ENCODE measurements at places on chromosomes 5 and 9.

- no peak for DNase-seq
Measured at GRCh38 chr9:114206221-114206789, 51.0 kb downstream of the COL27A1 start.

DNA sequence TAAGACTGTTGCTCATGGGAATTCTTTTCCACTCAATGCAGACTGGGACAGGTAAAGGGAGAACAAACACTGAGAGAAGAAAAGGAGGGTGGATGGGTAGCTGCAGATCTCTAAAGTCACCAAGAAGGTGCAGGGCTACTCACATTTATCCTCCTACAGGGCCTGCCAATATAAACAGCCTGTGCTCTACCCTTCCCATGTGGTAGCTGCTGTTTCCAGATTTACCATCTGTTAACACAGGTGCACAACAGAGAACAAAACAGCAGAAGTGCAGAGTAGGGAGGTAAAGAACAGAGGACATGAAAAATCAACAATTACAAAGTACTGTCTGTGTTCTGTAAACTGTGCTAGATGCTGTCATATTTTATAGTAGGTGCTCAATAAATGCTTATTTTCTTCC, 26.0 kb downstream of the JAKMIP2 start:
- DNase-seq, result no peak

DNA sequence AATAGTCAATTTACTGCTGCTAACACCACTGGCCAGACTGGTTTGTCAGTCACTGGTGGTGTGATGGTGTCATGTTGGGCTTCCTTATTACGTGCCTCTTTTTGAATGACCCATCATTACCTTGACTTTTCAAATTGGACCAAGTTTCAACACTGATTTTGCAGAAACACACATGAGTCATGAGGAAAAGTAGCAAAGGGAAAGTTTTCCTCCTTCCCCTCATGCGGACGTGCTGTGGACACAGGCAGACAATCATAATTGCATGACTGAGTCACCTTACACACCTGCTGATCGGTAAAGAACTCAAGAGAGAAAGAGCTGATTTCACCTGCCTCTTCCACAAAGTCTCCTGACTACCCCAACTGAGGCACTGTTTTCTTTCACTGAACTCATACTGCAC, 324.5 kb downstream of the ARRDC3 start:
- DNase-seq, result peak; percentile 38

DNA sequence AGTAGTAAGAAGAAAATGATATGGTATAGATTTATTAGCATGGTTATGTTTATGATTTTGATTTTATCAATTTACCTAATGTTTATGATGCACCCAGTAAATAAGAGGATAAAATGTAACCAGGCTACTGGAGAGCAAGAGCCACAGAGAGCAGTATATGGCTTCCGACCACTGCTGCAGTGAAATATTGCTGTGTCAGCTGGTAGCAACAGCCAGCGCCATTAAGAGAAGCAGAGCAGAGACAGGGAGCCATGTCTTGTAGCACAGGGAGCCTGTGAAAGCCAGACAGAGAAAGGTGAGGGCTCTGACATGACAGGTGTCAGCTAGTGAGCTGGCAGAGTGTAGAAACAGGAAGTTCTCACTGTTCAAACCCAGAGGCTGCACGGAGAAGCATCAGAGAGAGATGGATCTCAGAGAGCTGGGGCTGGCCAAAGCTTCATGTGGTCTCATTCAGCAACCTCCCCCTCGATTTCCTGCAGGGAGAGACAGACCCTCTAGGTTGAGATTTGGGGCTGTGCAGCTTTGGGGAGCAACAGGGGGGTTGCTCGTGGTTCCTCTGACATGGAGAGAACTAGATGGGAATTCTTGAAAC, 202.1 kb downstream of the MED10 start:
- DNase-seq, result no peak

DNA sequence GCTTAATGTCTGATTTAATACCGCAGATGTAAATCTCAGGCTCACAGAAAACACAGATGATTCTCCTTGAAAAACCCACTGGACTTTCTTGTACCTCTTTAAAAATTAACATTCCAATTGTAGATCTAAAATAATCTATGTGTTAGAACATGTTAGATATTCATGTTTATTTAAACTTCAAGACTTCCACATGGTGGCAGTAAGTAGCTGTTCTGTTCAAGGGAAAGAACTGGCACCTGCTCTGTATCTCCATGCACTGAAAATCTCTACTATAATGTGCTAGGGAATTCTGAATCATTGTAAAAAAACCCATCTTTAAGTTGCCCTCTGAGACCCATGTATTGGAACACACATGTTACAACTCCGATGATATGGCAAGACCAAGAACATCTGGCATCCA, 366.9 kb downstream of the DMRTA1 start:
- peak; percentile 21 for DNase-seq

- DNase-seq, result no peak
Measured at GRCh38 chr5:107943923-107944322, 273.2 kb upstream of the EFNA5 start.

DNA sequence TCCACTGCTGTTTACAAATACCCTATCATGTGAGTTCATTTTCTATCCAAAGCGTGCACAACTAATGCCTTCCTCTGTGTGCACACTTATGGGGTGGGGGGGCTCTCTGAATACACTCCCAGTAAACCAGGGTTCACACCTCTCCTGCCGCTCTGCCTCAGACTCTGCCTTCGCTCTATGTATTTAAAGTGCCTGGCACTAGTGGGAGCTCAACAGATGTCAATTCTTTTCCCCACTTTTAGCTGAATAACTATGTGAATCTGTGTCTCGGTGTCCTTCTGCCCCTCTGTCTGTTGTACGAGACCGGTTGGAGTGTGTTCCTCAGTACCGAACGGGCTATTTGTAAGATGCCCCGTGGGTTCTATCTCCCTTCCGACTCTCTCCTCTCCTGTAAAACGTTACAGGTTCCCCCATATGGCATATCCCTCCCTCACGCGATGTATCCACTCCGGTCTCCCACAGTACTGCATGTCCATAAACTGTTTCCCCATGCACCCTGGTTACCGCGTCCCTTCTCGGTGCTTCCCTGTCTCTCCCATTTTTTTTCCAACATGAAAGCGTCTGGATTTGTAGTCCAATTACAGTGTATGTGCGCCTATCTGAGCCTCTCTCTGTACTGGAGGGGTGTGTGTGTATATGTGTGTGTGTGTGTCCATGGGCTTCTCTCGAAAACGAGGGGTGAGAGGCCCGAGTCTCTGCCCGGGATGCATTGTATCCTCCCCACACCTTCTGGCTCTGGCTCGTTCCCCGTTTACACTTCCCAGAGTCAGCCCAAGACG, 1.6 kb downstream of the ELL2 start:
- no peak for DNase-seq

- no peak for DNase-seq
Measured at GRCh38 chr5:66472010-66472409, 124.2 kb upstream of the MAST4 start.

DNA sequence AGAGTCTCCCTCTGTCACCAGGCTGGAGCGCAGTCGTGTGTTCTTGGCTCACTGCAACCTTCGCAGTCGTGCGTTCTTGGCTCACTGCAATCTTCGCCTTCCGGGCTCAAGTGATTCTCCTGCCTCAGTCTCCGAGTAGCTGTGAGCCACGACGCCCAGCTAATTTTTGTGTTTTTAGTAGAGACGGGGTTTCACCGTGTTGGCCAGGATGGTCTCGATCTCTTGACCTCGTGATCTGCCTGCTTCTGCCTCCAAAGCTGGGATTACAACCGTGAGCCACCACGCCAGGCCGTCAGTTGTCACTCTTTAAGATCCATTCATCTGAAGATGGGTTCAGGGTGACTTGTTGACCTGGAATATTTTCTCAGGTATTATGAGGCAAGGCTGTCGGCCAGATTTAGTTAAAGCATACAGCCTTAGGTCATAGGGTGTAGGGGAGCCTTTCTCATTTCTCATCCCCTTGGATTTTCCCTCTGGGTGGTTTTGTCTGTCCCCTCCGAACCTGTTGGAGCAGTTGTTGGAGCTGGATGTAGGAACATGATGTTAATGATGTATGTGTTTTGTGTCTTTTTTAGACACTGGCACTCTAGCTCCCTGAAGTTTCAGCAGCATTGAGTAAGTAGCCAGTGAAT, 1.6 kb downstream of the SLC22A5 start:
- no peak for DNase-seq

DNA sequence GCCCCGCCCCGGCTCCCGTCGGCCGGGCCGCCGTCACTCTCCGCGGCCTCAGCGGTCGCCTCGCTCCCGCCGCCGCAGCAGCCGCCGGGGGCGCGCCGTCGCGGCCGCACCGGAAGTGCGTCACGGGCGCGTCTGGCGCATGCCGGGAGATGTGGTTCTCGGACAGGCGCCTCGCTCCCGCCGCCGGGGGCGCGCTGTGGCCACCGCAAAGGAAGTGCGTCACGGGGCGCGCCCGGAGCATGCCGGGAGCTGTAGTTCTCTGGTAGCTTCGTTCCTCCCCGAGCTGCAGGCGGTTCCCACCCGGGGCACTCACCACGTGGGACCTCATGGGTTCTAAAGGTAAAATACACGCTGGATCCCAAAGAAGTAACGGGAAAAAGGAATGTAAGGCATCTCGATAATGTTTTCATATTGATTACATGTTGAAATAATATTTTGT, at the start of gene UBAC1:
TSS of gene UBAC1 (minus strand) at position 97 of the 439 bp plus-strand sequence. CDS start 211 bp downstream, outside the sequence.
- peak; percentile 74 for DNase-seq

DNA sequence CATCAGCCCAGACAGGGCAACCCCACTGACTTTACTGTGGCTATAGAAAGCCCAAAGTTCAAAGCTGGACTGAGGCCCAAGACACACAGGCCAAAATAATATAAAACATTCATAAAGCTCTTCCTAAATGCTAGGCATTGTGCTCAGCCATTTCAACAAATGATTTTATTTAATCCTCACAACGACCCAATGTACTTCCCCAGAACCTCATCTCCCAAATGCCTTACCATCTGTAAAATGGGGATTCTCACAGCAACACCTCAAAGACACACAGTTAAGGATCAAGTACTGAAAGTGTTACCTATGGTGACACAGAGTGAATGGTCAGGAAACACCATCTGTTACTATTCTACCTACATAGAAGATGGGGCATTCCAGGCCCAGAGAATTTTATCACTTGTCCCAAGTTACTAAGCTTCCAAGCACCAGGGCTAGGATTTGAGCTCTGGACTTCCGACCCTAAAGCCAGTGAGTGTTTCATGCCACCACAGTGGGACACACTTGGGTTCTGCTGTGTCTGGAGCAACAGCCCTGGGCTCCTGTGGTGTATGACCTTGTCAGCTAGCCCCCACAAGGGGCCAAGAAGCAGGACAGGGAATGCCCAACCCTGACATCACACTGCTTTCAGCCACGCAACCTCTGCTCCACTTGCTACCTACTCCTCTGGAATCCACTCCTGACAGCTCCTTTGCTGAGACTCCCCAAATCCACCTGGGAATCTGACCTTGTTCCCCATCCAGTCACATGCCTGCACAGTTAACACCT, 15.1 kb downstream of the SHB start:
- no peak for DNase-seq

DNA sequence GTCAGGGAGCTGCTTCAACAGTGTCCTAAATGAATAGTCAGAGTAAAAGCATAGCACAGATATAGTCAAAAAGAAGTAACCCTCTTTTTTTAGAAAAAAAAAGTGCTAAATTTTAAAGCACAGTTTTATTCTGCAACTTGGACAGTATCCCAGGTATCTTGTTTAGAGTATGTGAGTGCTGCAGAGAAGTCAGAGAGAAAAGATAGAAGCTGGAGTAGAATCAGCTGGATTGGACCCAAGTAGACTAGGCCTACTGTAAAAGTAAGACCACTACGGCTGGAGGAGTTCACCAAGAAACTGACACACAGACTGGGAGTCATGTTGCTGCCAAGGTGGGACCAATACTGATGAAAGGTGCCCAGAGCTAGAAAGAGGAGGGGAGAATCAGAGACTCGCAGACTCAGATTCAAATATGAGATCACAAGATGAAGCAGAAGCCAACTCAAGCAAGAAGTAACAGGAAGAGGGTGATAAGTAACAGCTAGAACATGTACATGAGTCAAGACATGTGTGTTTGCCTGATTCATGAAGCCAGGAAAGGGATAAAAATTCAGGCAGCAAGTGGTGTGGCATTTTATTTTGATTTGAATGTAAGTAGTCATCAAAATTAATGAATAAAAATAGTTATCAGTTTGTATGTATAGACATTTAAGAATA, 25.6 kb upstream of the TUSC1 start:
- DNase-seq, result no peak

DNA sequence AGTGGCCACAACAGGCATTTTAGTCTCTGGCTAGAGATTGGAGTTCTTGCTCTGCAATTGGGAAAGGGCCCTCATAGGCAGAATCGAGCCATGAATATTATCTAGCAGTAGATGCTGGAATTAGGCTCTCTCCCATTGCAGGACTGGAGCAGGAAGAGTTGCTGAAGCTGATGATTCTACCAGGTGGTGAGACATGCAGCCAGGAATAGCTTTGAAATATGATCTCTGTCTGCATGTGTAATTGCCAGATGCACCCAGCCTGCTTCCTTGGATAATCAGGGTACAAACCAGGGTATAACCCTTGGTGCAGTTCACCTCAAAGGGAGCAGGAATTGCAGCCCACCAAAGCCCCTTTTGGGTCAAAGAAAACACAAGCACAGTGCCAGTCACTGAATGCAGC, 211.4 kb upstream of the FTMT start:
- DNase-seq, result no peak

- no peak for DNase-seq
Measured at GRCh38 chr5:134175921-134176510, 734 bp downstream of the SKP1 start.

DNA sequence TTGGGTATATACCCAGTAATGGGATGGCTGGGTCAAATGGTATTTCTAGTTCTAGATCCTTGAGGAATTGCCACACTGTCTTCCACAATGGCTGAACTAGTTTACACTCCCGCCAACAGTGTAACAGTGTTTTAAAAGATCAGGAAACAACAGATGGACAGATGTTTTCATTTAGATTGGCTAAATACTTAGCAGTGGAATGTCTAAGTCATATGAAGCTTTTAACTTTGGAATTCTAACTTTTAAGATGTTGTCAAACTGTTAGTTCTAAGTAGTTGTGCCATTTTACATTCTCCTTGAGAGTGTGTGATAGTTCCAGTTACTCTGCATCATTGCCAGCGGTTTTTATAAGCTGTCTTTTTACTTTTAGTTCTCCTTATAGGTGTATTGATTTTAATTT, 688.8 kb downstream of the SEMA5A start:
- DNase-seq, result no peak

DNA sequence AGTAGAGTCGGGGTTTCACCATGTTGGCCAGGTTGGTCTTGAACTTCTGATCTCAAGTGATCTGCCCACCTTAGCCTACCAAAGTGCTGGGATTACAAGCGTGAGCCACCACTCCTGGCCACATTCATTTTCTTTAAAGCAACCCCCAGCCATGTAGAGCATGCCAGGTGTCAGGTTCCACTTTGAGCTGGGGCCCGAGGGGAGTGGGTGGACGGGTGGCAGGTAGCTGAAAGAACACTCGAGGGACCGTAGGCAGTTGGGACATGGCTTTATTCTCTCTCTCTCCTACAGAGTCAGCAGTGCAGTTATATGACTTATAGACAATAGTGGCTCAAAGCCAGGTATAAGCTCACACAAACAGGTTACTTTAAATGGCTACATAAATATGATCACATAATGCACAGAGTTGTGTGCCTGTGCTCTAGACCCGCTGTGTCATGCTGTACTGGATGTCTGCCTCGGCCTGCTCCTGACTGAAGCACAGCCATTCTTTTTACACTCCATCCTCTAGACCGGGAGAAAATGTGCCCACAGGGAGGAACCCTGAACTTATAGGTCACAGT, 60.5 kb upstream of the FAM120A start:
- no peak for DNase-seq
